GM03348 (cell line): ENCODE measurements at places on chromosomes 7 and 10.

DNA sequence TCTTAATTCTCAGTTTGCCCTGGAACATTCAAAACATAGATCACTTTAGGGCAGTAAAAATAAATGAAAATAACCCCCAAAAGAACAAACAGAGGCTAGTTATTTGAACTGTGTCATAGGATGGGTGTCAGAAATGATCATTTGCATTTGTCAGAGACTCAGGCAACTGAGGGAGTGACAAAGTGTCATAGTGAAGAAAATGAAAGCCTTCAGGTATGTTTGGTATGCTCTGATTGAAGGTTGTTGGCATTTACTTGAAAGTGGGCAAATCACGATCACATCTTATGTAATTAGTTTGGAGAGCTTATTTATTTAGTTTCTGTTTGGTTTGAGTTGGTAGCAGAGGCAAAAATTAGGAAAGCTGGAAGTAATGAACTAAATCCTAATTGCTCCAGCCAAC lies 880.9 kb downstream of the ANKRD7 start:
- DNase-seq: no peak

DNA sequence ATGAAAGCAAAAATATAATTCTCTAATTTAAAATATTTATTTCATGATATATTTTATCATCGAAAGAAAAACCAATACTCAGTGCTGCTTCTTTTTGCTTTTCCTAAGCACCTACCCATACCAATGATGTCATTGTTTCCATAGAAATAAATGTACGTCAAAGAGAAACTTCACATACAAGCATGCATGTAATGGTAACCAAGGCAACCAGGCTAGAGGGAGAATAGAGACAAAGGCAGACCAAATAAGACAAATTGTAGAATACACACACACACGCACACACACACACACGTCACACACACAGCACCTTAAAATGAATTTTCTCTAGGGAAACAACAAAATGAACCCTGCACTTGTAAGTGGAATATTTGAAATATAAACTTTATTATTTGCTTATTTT lies 75.5 kb downstream of the MACC1 start:
- DNase-seq: no peak

DNA sequence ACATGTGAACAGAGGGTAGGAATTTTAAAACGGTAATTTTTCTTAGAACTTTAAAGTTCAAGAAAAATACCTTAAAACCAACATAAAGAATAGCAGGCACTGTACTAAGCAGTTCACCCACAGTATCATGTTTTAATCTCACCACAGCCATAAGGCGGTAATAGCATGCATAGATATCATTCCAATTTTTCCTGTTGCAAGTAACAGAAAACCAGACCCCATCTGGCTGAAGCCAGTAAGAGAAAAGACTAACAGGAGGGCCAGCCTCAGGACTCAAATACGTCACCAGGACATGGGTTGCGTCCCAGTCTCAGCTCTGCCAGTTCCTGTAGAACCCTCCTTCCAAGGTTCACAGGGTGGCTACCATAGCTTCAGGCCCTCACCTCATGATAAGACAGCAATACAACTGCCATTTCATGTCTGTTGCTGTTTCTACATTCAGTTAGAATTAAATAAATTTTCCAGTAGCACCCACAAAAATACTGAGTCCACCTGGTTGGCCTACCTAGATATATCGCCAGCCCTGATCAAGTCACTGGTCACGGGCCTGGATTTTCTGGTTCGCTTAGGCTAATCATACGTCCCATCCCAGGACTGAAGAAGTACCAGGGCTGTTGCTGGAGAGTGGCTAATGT lies 2.0 kb upstream of the RNF32 start:
- DNase-seq: no peak

DNA sequence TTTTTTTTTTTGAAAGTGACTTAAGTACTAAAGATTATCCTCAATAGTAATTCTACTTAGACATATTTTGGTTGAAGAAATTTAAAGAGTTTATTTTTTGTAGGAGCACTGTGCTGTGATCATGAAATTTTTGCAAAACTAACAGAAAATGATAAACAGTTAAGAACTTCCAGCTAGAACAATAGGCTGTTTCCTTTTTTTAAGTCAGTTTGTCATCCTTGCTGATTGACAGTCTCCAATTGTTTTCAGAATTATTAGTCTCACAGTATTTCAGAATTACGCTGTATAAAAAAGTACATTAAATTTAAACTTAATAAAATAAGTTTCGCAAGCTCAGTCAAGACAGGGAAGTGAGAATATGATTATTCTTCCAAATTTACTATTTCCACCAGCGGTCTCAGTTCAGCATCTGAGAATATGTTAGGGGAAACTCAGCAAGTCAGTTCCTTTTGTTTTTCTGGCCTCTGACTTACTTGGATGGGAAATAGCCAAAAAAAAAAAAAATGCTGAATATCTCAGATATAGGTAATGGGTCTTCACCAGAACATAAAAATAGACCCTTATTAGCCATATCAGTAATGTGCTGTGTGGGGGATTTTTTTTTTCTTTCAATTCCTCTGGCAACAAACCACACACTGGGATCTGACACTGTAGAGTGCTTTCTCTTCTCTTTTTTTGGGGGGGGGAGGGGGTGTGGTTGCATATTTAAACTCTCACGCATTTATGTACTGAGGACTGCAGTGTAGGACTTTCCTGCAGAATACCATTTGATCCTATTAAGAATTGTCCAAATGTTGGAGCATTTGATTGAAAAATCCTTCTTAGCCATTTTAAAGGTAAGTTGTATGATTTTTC lies at the start of gene CD36:
CD36 (plus strand) TSS at position 732 of the 855 bp plus-strand sequence. CDS start 8,099 bp downstream, outside the sequence.
- DNase-seq: no peak

DNA sequence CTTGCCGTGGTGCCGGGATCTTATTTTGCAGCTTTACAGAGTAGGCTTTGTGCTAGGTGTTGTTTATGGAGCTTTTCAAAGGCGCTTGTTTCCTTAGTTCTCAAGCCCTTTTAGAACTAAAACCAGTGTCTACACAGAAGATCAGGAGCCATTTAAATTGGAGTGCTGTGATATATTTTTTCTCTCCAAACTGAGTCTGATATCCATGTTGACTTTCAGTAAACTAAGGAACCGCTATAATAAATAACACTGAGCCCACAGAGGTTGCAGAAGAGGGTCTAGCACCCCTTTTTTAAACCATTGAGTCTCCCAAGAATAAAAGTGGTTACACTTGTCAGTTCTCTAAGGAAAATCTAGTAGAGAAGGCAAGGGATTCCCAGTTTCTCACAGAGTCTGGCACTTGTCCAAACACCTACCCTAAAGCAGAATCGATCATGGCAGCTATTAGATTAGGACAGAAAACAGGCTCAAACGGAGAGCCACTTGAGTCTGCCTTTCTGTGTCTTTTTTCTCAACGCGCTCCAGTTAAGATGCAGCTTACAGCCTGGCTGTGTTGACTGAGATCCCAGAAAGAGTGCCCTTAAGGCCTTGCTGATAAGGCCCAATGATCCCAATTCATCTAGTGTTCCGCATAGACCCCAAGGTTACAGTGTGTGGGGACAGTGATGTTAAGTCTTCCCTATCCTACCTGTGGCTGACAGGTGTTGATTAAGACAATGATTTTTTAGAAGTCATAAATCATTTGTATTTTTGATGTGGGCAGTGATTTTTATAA lies 804 bp downstream of the TMEM106B start:
- DNase-seq: no peak

- peak; percentile 0 for DNase-seq
These were observed 191.3 kb upstream of the GALNT17 start for GRCh38 chr7:70940597-70940996.

DNA sequence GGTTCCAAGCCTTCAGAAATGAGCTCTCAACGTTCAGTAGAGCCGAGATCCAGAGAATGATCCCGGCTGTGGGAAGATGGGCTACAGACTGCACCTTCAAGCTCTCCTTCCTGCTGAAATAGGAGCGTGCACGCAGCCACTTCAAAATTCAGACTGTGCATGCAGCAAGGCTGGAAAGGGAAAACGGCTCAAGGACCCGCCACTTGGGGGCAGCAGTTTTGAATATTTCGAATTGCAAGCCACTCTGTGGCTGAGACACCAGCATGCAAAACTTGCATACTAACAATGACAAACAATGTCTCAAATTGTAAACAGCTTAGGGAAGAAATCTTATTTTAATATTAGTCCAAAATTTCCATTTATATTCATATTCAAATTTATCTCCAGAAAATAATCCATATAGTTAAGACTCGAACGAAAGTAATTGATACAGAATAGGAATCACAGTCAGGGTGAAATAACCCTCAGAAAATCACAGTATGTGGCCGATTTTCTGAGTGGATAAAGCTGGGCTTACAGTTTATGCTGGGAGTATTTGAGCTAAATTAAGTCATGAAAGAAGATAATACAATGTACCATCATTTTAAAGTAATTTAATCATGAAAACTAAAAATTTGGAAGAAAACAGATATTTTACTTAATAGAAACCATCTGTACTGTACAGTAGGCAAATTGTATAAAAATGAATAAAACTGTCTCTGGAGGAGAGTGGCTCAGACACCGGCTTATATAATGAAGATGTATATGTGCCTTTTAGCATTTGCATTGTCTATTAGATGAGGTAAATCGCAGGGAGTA lies 137.9 kb upstream of the MKI67 start:
- DNase-seq: peak; percentile 72

GRCh38 chr7:117972606-117973005 lies 99.4 kb upstream of the CTTNBP2 start:
- no peak for DNase-seq

GRCh38 chr10:78742730-78743615 lies 325.8 kb upstream of the ZMIZ1 start:
- DNase-seq: peak; percentile 40

- DNase-seq: no peak
These were observed 173.9 kb downstream of the ELFN1 start for GRCh38 chr7:1843921-1844335.

DNA sequence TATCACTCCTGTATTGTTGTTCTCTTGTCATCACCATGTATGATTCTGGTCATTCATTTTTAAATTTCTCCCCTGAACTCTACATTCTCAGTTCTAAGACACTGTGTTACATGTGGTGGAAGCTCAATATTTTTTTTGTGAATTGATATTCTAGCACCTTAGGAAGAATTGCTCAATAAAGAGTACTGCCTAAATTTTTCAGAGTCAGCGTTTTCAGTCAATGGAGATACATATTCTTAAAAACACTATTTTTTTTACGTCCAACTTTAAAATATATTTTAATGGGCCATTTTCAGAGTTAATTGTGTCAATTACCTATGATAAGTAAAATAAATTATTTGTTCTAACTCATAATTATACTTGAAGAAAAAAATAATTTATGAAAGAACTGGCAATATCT lies 210.4 kb upstream of the PLXDC2 start:
- no peak for DNase-seq
